Hippocampal formation (tissue), 2 donors: ENCODE measurements at places on chromosomes 16 and 17.

DNA sequence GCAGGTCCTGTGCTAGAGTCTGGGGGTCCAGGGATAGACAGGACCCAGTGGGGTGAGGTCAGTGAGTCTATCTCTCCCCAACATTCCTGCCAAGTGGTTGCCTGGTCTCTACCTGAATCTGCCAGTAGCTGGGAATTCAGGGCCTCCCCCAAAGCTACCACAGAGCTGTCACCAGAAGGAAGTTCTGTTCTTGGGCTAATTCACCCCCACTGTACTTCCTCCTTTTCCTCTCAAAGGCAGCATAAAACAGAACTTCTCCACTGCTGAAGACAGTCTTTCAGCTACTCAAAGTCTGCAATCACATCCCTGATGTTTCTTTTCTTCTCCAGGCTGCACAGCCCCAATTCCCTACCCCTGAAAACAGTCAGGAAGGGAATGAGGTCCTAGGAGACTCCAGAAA, 8.7 kb downstream of the CAMTA2 start:
- DNase-seq = no peak

GRCh38 chr17:34243364-34244320, 11.4 kb upstream of the CCL2 start:
- no peak for DNase-seq

DNA sequence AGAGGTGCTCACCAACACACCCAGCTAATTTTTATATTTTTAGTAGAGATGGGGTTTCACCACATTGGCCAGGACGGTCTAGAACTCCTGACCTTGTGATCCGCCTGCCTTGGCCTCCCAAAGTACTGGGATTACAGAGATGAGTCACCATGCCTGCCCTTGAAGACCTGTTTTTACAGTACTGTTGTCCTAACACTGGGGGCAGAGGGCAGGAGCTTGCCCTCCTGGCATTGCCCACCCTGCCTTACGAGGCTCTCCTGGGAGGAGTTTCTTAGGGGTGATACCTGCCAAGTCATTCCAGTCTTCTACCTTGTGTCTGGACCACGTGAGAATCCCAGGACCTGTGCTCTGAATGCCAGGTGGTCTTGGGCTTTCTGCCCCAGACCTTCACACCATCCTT, 2.7 kb downstream of the ASPSCR1 start:
- DNase-seq = no peak

DNA sequence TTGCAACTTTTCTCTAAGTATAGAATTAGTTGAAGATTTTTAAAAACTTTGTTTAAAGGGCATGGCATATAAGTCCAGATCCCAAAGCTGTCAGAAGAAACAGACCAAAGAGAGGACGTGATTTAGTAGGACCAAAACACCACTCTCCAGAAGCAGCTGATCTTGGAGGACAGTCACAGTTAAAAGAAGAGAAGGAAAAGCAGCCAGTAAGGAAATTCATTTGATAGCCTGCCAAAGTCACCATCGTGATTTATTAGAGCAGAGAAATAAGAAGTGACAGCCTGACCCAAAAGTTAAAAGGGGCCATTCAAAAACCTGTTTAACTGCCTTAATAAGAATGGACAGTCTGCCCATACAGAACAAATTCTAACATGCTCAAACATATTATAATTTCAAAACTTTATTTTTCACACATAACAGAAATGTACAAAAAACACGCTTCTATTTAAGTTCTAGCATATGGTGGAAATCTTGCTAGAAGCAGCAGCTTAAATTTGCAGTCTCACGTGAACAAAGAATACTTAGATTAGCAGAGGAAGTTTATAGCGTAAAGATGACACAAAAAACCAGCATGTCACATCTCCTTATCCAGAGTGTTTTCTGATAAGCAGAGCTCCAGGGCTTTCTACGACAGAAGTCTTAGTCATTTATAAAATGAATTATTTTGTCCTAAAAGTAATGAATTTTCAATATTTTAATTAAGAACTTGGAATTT, 37.2 kb downstream of the TXNDC11 start:
- no peak for DNase-seq

DNA sequence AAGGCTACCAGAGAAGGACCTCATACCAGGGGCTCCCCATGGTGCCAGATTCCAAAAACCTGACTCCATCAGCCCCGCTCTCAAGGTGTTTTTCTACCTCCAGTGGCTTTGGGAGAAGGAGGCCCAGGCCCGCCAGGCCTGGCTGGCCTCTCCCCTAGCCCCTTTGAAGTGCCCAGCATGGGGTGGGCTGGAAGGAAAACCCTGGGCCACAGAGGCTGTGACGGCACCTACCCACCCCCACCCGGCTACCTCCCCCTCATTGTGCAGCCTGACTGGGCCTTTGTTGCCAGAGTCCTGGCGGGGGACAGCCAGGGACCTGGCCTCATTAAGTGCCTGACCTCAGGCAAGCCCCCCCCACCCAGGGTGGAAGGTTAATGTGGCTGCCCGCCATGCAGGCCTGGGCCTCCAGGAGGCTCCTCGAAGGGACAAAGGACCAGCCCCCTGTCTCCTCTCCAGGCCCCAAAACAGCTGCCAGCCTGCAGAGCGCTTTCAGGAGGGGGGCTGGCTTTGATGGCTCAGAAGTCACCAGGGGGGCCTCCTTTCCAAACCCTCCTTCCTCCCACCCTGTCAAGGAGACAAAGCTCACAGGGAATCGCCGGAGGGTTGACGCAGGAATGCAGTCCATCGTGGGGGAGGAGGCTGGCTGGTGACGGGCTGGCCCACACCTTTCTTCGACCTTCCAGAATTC, 159.4 kb downstream of the ZNF423 start:
- DNase-seq = no peak

- no peak for DNase-seq
Measured at GRCh38 chr17:40086150-40087044, 14.0 kb downstream of the NR1D1 start.

- DNase-seq = no peak
Measured at GRCh38 chr16:83350481-83350880, 457.3 kb upstream of the HSBP1 start.

GRCh38 chr16:12575288-12575687, 228.4 kb downstream of the CPPED1 start:
- no peak for DNase-seq

DNA sequence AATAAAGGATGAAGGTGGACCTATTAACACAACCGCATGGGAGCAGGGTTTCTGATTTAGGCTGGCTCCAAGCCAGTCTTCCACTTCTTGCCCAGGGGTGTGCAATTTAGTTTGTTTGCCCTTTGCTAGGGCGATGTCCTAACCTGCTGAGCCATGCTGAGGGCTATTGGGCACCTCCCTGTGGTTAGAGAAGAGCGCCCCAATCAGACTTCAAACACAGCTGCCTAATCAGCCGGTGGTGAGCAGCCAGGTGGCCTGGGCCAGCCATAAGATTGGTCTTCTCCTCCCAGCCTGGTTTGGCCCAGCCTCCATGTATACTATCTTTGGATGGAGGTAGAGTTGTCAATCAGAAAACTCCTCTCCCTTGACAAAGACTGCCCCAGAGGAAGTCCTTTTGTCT, 15.7 kb downstream of the TMEM94 start:
- no peak for DNase-seq

DNA sequence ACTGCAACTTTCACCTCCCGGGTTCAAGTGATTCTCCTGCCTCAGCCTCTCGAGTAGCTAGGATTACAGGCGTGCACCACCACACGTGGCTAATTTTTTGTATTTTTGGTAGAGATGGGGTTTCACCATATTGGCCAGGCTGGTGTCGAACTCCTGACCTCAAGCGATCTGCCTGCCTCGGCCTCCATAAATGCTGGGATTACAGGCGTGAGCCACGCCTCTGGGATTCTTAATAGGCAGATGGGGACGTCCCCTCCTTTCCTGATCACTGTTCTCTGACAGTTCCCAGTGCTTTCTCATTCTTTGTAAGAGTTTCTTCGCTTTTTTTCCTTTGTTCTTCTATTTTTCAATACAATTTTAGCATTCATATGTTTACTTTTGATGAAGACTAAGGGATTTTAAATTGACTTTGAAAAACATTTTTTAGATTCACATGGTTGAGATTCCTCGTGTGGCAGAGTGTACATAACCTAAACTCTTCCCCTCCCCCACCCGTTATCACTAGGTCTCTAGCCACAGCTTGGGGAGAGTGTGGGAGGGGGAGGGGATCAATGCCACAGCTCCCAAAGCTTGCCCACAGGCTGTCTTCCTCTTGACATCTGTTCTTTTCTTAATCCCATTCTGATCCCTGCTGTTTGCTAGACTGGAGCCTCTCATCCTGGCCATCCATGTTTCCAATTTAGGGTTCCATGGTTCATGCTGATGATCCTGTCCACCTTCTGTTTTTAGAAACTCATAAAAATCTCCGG, 11.0 kb downstream of the ADORA2B start:
- DNase-seq = no peak

DNA sequence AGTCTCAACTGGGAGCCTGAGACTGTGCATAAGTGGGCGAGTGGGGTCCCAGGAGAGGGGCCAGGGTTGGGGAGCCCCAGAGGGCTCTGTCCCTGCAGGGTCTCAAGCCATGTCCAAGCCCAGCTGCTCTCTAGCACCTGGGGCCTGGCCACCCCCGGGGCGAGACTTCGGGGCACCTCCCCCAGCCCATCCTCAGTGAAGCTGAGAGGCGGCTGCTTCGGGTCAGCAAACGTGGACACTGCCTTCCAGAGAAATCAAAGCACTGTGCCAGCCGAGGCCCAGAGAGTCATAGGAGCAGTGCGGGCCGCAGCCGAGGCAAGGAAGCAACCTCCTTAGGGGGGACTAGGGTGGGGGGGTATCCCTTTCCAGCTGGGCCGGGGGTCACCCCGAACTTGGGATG, 77.5 kb downstream of the ENGASE start:
- no peak for DNase-seq

GRCh38 chr16:30068333-30068732, 2.8 kb downstream of the ALDOA start:
- DNase-seq = no peak

- no peak for DNase-seq
Measured at GRCh38 chr17:10328971-10329923, 43.6 kb downstream of the MYH13 start.

DNA sequence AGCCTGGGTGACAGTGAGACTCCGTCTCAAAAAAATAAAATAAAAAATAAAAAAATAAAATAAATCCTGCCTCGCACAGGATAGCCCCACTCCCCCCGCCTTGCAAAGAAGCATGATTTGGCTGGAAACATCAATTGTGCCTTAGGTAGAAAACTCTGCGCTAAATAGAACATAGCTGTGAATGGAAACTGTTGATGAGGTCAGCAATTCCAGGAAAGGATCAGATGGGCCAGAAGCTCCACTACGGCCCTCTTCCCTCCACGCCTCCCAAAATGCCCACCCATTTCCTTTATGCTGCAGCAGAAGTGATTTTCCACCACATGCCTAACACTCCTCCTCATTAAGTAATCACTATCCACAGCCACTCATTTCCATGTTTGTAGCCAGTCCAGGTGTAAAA, 473.4 kb downstream of the XYLT1 start:
- DNase-seq = no peak

- DNase-seq = no peak
Measured at GRCh38 chr16:68770671-68771070, 33.6 kb downstream of the CDH1 start.

- no peak for DNase-seq
Measured at GRCh38 chr17:2030779-2031163, 818 bp downstream of the DPH1 start.

DNA sequence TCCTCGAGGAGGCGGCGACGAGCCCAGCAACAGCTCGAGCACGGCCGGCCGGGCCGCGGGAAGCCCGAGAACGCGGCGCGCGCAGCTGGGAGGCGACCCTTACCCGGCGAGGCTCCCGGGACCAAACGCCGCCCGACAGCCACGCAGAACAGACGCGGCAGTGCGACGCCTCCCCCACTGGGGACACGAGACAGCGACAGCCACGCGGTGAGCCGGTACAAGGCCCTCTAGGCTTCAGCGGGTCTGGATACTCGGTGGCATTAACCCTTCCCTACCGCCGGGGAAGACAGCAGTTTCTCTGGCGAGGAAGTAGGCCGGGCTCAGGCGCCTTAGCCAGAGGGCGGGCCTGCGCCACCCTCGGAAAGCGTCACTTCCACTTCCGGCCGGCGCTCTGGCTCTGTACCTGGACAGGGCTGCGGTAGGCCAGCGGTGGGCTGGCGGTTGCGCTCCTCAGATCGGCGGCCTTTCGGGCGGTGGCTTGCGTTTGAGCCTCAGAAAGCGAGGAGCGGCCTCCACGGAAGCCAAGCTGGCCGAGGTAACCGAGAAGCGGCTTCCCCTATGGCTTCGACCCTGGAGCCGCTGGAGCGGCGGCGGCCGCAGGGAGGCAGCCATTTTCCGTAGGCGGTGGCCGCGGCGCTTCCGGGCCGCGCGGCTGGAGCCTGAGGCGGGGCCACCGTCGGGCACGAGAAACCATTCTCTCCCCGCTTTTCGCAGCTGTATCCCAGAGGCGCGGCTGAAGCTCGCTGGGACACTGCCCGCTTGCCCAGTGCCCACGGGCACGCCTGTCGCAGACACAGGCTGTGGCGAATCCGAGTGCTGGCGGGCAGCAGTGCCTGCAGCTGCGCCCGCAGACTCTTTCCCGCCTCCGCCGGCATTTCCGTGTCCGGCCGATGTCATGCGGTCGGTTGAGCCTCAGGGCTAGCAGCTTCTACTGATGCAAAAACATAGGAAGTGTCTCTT, at the start of the genes TIGD7 and ZNF75A:
TIGD7 (minus strand) TSS at position 322 of the 960 bp plus-strand sequence. CDS start 4,816 bp downstream, outside the sequence.
ZNF75A (plus strand) TSS at position 389 of the 960 bp plus-strand sequence. CDS start 2,932 bp downstream, outside the sequence.
- DNase-seq = peak; percentile 96

DNA sequence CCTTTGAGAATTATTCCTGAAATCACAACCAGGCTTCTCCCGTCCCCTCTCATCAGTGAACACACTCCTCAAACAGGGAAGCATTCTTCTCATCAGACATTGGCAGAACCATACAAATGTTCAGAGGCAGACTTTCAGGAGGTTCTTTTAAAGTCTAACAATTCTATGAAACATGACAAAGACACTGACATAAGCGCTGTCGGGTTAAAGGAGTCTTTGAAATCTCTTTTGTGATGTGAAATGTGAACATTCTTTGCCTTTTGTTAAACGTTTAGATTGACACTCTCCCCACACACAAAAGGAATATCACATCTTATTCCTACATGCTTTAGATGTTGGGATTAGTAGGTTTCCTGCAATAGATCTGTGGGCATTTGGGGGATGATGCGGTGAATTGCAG, 63.9 kb downstream of the NETO2 start:
- DNase-seq = no peak

- no peak for DNase-seq
Measured at GRCh38 chr16:58399718-58400633, 7.7 kb downstream of the GINS3 start.

- no peak for DNase-seq
Measured at GRCh38 chr17:32992321-32993033, 830 bp downstream of the SPACA3 start.

DNA sequence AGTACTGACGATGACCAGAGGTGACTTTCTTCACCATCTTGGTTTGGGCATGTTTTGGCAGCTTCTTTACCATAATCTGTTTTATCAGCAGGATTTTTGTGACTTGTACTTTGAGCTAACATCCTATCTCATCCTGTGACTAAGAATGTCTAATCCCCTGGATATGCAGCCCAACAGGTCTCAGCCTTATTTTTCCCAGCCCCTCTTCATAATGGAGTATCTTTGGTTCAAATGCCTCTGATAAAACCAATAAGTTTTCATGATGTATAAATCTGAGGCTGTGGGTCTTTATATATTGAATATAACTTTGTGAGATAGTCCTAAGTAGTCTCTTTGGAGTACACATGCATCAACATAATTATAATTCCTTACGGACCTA, 186.9 kb upstream of the WSB1 start:
- no peak for DNase-seq
